NCI-H187 (cell line): ENCODE measurements at places on chromosomes 13 and 19.

DNA sequence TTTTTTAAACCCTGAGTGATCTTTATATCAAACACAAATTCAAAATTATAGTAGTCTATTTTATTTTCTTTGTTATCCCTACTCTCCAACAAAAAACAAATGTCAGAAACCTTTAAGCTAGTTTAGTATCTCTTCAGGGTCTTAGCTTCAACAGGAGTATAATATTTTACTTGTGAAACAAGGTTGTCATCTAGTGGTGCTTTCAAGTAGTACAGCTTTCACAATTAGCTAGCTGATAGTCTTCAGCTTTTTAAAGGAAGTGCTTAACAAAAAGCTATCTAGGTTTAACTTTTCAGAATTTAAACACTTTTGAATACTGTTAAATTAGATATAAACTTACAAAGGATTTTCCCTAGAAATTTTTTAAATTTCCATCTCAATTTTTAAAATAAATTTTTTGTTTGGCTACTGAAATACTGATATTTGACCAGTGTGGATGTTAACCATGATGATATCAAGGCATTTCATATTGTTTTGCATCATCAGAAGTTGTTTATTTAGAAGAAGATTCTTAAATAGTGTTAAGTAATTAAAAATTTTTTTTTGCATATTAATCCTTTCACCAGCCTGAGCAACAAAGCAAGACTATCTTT, 34.2 kb downstream of the TDRD3 start:
- no peak for DNase-seq

DNA sequence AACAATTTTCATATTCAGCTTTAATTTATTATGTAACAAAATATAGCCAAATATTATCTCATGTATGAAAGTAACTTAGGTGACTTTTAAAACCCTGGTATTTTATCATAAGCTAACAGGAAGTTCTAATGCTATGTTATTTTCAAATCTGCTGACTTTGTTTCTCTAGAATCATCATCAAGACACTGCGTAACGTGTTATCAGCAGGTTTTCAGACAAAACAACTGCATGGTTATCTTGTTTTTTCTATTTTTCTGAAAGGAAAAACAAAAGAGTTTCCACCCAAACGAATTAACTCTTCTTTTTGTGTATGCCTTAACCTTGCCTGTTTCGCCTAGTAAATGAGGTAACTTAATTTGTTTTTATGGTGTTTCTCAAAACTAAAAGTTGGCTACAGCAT, 156.3 kb downstream of the TBC1D4 start:
- no peak for DNase-seq

DNA sequence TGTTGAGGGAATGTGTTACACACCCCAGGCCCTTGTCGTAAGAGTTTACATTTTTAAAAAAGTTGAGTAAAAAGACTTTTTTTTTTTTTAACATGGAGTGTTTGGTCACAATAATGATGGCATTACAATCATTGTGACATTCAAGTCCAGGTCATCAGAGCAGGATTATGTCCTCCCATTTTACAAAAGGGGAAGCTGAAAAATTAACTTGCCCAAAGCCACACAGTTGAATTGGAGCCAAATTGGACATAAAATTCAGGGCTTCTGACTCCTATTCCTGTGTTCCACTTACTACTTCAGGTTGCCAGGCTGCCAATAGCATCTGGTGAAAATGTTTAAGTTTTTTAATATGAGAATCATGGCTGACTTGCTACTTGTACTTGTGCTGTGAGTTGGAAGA, 49.3 kb downstream of the DLEU7 start:
- DNase-seq = no peak

DNA sequence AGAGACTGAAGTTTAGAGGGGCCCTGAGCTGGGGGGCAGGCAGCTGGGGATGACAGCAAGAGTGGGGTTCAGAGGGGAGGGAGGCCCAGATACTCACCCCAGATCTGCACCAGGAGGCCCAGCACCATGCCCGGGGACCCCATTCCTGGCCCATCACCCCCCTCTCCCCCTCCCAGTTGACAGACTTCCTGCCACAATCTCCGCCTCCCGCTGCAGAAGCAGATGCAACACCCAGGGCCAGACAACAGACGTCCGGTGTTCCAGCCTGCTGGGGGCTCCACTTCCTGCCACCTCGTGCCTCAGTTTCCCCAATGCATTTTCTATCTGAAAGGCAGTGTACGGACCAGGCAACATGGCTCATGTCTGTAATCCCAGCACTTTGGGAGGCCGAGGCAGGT, at the start of gene TMIGD2:
TMIGD2 (minus strand) TSS at position 147 of the 398 bp plus-strand sequence; CDS start at position 143, 4 bp downstream.
- no peak for DNase-seq

- no peak for DNase-seq
Measured at GRCh38 chr13:49494645-49495044, 1.1 kb upstream of the PHF11 start.

- peak; percentile 7 for DNase-seq
Measured at GRCh38 chr19:33374236-33374714, 766 bp downstream of the CEBPG start.

DNA sequence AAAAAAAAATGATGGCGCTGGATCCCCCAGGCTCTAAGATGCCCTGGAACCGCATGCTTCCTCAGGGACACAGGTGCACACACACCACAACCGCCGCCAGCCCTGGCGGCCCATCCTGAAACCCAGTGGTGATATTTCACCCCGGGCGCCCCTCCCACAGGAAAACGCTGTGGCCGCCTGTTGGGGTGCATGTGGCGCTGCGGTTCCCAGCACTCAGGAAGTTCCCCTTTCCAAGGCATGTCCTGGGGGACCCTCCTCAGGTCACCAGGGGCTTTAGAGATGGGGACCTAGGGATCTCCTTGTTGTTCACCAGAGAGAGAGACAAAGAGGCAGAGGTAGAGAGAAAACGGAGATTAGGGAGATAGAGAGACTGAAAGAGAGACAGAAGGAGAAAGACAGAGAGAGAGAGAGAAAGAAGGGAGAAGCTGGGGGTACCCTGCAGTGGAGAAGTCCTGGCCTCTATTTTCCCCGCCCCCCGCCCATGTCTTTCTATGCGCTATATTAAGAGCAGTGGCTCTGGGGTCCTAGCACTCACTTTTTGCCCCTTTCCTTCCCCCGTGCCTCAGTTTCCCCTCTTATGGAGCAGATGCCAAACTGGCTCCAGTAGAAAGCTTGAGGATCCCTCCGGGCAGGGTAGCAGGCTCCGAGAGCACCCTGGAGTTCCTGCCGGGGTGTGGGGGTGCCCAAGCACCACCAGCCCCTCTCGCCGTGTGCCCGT, 2.3 kb downstream of the ADGRE2 start:
- DNase-seq = no peak

GRCh38 chr19:6062274-6062673, 48.0 kb downstream of the RFX2 start:
- no peak for DNase-seq

DNA sequence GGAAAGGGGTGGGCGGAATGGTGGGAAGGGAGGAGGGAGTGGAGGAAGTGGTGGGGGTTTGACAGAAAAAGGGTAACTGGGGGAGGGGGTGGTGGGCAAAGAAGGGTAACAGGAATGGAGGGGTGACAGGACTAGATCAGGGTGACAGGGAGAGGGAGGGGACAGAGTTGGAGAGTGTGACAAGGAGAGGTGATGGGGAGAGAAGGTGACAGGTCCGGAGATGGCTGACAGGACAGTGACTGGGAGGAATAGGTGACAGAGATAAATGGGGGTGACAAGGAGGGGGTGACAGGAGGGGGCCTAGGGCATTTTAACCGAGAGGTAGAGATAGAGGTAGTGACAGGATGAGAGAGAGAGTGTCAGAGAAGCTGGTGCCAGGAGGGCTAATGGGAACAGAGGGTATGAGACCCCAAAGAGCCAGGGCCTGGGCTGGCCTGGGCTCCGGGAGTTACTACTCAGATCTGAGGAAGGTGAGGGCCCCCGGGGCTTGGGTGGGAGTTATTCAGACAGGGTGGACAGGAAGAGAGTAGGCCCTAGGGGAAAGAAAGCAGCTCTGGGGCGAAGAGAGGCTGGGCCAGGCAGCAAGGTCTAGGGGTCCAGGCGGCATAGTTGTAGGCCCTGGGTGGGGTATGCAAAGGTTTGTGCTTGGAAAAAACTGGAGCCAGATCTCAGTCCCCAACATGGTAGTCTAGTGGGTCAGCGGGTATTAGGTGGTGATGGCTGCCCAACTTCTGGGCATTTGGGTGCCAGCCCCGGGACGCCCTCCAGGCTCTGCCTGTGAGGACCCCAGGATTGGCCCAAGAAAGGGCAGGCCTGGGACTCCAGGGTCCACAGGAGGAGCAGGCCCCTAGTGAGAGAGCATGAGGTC, 660 bp downstream of the CIC start:
- DNase-seq = no peak

- no peak for DNase-seq
Measured at GRCh38 chr13:35448465-35448864, 28.0 kb downstream of the MAB21L1 start.

DNA sequence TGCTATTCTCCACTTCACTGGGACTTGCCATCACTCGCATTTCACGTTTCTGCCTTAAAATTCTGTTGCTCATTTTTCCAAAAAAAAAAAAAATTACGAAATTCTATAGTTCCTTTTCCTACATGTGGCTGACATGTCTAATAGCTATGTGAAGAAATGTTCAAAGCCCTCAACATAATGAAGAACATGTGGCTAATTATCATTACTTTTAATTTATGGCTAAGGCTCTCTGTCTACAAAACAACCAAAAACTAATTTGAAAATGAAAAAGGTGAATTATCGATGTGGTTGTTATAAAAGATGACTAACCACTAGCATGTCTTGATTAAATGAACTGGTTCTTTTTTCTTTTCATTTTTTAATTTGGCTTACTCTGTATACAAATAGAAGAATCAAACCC, 940.0 kb downstream of the EFNB2 start:
- DNase-seq = no peak

DNA sequence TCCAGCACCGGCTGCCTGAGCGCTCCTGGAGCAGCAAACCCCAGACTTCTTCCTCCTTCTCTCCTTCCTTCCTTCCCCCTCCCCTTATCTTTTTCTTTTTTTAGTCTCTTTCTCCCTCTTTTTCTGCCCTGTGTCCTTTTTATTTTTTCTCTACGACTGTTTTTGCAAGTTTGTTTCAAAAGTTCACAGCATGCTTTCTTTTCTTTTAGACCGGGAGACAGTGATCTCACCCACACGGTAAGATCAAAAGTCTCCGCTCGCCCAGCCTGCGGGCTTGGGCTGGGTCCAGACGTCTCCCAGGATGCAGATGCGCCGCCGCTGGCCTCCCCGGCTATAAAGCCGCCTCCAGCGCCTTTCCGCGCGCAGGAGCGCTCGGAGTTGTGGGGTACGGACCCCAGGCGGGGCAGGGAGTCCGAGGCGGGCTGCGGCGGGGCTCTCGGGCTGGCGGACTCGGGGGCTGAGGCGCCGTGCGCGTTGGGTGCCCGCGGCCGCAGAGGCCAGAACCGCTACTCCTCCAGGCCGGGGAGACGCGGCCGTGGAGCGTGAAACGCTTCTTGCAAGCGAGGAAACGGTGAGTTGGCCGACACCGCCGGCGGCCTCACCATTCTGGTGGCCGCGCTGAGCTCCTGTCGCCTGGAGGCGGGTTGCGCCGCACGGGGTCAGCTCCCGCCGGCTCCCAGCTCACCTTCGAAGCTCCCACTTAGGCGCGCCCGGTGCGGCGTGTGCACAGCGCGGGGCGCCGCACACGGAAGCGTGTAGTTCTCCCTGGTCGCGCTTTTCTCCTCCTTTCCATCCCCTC, 2.0 kb upstream of the TSHZ3 start:
- no peak for DNase-seq

DNA sequence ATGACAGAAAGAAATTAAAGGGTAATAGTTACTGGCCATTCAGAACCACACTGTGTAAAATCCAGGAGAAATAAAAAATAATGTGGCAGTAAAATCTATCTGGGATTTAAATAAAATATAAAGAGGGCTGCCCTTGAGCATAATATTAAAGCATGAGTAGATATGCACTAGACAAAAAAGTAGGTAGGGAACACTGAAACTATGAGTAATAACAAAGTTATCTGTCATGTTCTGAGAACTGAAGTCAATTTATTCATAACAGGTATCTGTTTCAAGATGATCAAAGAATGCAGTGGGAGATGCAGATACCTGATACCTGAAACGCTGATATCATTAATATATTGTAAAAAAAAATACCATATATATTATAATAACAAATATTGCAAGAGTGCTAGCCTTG, 1672.0 kb downstream of the SLITRK5 start:
- no peak for DNase-seq

DNA sequence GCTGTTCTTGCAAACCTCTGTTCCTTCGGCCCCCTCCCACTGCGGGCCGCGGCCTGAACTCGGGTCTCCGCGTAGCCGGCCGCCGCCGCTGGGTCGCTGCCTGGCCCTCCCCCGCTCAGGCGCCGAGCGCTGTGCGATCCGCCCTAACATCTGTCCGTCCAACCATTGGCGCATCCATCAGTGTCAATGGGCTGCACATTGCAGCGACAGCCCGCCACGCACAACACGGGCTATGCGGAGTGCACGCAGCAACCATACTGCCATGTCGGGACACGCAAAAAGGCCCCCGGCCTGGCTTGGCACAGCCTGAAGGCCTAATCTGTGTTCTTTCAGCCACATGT, 2.6 kb upstream of the TSHZ3 start:
- DNase-seq = no peak

GRCh38 chr19:42247640-42248199, 5.3 kb upstream of the GSK3A start:
- no peak for DNase-seq
